ENCODE measurements at places on chromosomes 12 and 14. TPM values are rescaled to one million over a fixed set of nuclear protein-coding genes. Genes with fewer than 3 reads are reported as not detected.

- no peak for DNase-seq
Observed at GRCh38 chr14:105866841-105867321, 340.5 kb downstream of the TMEM121 start.

- DNase-seq: no peak
Observed at GRCh38 chr12:64457466-64457865, 5.5 kb downstream of the TBK1 start.

DNA sequence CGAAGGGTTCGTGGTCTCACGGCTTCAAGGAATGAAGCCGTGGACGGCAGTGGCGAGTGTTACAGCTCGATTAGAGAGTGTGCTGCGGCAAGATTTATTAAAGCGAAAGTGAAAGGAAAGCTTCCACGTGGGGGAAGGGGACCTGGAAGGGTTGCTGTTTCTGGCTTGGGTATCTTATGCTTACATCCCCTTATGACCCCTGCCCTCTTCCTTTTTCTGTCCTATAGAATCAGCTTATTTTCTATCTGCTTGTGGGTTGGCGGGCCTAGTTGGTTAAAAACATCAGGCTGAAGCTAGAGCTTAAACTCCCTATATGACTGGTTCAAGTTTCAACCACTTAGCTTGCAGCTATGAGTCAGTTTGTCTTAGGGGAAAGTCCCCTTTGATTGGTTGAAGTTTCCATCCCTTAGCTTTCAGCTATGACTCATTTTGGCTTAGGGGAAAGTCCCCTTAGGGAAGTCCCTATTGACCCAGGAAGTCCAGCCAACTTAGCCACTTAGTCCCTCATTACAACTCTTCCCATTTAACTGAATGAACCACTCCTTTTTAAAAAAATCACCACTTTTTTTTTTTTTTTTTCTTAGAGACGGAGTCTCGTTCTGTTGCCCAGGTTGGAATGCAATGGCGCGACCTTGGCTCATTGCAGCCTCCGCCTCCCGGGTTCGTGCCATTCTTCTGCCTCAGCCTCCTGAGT, 1494.7 kb upstream of the TMEM132C start:
- no peak for DNase-seq

DNA sequence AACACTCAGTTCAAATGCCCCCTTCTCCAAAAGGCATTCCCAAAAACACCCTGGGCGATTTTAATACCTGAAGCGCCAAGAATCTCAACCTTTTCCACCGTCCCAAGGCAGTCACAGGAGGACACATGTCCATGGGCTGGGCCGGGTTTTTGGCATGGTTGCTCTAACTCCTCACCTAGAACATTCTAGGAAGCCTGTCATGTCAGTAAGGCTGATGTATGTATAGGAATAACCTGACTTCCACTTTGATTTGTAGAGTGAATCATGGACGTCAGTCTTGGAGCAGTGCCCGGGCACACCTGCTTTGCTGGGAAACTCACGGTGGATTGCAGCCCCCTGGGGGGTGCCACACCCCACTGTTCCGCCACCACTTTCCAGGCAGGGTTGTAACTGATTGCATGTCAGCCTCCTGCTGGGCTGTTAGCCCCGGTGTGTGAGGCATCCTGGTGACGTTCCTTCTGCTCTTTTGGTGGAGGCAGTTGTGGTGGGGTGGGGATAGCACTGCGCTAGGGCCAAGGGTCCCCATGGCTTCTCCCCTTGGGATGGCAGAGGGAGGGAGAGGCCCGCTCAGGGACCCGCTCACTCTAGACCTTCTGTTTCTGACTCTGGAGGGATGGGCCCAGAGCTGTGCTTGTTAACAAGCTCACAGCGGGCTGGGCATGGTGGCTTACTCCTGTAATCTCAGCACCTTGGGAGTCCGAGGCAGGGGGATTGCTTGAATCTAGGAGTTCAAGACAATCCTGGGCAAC, 35.2 kb upstream of the FAM181A start:
- DNase-seq: no peak

- DNase-seq: no peak
Observed at GRCh38 chr14:91509878-91510170, 286 bp downstream of the PPP4R3A start.

DNA sequence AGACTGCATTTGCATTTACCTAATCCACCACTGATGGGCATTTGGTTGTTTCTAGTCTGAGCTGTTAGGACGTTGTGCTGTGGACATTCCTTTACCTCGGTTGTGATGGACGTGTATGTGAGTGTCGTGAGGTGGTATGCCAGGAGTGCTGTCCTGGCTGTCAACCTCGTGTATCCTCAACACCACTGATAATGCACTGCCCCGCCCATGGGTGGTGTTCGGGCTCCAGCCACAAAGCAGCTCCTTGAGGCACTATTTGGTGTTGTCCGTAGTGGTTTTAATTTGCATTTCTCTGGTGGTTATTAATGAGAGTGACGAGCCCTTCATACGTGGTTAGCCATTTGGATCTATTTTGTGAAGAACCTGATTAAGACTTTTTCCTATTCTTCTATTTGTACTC, 87.6 kb downstream of the PPP2R5C start:
- DNase-seq: no peak

DNA sequence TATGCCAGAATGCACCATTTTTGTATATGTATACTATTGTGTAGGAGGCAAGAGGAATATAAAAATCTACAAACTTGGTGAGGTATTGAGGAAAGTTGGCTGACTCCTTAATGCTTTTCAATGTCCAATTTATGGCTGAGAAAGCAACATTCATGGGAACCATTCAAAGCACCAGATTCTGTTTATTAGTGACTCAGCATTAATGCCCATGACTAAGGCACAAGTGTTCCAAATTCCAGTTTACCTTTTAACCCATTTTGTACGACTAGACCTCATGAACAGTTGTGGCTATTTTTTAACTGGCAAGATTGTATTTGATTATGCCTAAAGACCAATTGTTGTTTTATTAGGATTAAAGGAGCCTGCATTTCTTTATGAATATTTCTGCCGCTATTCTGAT, 375.4 kb upstream of the ATP2B1 start:
- no peak for DNase-seq

- no peak for DNase-seq
Observed at GRCh38 chr12:1807087-1807860, 13.1 kb upstream of the LRTM2 start.

DNA sequence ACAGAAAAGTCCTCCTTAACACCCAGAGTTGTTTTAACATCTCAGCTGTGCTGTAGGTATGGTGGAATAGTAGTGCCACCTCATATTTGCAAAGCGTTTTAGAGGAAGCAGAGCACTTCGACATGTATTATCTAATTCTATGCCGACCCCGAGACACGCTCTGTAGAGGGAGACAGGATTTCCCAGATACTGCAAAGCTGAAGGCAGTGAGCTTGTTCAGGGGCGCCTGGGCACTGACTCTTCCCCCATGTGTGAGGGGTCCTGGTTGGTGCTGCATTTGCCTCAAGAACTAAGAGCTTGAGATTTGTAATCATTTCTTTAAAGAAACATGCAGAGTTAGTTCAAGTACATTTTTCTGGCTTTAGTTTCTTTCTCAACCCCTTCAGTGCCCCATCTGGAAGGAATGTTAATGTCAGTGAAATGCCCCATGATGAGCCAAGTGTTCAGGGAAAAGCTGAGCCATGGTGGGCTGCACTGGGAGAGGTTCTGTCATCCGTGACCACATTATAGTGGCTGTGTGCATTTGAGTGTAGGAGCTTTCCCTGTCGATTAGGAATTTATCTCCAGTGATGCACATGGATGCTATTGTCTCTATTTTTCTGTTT, 66.3 kb downstream of the MBIP start:
- DNase-seq: no peak

DNAH10 gene
- 0.04 TPM for total RNA-seq

ALDH2 gene
- total RNA-seq: 16.5 TPM

PSMB11 gene
- not detected for total RNA-seq

NFATC4 gene
- total RNA-seq: 130 TPM
